HS-27A (cell line): ENCODE measurements at places on chromosomes 11 and 22.

- no peak for DNase-seq
Measured at GRCh38 chr22:24433001-24433827, 5.8 kb downstream of the ADORA2A start.

DNA sequence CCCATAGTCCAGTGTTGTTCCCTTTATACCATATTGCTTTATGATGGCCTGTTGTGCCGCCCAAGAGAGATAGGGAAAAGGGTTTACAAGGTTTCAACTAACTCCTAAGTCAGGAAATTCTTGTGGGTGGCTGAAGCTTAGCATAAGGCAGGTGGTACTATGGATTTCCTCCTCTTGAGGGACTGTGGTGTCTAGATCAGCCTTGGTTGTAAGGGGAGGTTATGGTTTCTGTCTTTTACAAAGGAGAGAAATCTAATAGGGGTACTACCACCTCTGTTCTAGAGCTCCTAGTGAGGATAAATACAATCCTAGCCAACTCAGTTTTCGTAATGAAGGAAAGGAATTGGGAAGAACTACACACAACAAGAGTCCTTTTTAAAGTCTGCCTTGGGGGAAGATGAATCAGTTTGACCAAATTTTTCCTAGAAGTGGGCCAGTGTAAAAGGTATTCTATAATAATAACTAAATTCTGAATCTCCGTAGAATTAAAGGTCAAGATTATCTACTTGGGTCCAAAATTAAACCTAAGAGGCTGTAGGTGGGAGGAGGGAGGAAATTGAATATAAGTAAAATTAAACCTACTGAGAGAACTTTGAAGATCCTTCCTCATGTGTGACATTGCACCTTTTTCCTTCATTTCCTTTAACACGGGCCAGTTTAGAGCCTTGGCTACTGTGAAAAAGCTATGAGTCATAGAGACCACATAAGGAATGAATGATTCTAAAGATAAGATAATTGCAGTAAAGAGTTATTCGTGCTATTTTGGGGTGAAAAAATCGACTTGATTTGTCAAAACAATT is 17.2 kb downstream of the DLAT start:
- no peak for DNase-seq

DNA sequence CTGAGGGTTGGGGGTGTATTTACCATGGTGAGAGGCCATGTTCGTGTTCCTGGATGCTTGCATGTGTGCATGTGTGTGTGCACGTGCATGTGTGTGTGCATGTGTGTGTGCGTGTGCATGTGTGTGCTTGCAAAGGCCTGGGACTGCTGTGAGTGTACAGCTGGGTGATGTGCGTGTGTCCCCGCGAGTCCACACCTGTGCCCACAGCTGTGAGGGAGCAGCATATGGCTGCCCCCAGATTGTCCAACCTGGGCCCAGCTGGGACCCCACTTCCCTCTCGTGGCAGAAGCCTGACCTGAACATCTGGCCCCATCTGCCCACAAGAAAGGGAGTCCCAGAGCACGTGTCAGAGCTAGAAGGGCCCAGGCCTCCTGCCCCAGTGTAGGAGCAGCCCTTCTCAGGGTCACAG is 8.4 kb upstream of the CD248 start:
- no peak for DNase-seq

- no peak for DNase-seq
Measured at GRCh38 chr11:68457898-68458249, 2.7 kb upstream of the PPP6R3 start.

DNA sequence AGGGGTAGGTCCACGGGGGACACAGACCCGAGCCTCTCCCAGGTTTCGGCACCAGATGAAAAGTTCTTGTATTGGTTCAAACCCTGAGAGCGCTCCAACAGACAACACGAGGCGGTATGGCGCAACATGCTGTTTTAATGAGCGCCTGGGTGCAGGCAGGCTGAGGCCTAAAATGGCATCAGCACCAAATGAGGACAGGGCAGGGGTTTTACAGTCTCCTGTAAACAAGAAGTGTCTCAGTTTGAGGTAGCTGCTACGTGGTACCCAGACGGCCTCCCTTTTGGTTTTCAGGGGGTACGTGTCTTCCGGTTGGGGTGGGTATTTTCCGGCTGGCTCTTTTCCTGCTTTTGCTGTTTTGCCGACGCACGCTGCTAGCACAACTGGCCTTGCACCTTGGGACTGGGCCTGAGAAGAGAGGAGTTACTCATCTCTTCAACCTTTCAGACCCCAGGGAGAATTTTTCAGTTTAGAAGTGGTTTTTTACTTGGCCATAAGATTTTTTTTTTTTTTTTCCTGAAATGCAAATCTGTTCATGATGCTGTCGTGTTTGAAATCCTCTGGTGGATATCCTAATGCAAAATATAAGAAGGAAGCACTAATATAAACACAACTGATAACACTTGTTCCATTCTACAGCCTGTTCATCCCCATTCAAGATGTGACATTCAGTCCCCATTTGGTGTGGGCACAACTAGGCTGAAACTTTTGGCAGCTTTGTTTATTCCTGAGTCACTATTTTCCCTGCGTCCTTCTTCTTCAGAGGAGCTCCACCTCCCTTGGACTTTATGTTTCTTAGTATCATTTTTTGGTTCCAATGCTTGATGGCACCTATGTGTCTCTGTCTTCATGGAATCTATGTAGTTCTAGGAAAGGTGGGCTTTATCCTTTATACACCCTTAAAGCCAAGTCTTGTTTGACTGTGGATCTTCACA is 6.5 kb downstream of the PPFIBP2 start:
- DNase-seq, result no peak

DNA sequence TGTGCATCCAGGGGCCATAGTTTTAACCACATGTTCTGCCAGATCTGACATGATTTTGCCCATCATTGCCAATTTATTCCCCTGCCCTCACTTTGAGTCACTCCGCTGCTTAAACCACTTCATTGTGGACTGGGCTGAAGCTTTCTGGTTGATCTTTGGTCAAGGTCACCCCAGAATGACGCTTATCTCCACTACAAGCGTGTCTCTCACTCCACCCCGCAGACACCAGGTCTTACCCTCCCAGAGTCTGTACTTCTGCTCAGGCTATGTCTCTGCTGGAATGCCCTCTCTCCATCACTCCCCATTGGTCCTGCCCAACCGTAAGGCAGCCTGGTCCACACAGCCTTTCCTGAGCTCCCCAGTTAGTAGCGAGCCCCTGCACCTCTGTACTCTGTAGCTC is 170.5 kb upstream of the SYT13 start:
- no peak for DNase-seq

GRCh38 chr11:104467404-104467803 is 303.5 kb upstream of the PDGFD start:
- DNase-seq, result no peak

GRCh38 chr11:67562963-67563704 is 20.5 kb upstream of the GSTP1 start:
- DNase-seq, result no peak

GRCh38 chr11:129061492-129062230 is 119.0 kb upstream of the TP53AIP1 start:
- DNase-seq, result peak; percentile 22

DNA sequence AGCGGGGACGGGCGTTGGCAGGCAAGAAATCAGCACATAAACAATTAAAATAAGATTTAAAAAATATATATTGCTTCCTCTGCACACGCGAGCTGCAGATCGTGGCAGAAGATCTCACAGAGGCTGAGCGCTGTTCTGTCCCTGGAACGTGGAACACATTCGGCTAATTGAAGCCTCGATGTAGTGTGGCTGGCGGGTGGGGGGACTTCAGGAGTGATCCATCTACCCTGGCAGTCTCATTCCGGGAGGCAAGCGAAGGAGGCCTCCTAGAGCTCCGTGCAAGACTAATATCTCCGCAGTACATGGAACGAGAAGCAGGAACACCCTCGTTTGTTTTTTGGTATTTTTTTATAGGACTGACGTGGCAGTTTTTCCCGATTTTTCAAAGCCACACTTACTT is 402.4 kb downstream of the MN1 start:
- DNase-seq, result no peak

- no peak for DNase-seq
Measured at GRCh38 chr11:93432247-93432646, 101.7 kb downstream of the DEUP1 start.

DNA sequence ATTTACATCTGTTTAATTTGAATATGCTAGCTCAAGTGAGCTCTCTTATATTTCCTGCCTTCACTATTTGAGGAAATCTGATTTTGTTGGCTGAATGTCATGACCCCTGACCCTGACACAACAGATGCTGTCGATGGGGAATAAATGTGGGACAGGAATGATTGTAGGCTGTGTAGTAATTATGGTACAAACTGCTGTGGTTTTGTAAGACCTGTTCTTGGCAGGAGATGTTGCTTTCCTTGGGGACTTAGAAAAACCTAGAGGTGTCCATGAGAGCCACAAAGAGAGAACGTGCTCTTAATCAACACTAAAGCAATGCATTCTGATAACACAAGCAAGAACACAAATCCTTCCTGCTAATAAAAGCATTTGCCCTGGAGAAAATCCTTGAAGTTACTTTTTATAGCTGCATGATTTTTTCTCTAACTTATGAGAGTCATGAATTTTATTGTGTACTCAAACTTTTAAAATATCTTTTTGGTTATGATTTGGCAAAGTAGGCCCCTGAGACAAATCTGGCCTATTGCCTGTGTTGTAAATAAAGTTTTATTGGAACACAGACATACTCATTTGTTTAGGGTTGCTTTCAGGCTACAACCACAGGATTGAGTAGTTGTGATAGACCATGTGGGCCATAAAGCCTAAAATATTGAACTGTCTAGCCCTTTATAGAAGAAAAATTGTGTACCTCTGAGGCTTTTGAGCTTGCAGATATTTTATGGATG is 90.2 kb downstream of the DDX10 start:
- no peak for DNase-seq

DNA sequence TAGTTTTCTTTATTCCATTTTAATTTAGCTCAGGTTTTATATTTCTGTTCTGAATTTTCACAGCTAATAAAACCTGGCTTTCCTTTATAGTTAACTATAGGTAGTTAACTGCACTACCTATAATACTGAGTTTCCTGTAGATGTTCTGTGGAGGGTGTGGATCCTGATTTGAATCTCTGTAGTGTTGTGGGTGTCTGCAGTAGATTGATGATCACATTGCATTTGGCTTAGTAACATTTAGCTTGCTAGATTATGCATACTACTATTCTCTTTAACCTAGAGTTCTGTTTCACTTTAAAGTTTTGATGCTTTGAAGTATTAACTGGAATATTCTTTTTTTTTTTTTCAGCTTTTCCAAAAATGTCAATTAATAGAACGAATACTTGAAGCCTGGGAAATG is 110.1 kb downstream of the PPP6R3 start:
- no peak for DNase-seq

DNA sequence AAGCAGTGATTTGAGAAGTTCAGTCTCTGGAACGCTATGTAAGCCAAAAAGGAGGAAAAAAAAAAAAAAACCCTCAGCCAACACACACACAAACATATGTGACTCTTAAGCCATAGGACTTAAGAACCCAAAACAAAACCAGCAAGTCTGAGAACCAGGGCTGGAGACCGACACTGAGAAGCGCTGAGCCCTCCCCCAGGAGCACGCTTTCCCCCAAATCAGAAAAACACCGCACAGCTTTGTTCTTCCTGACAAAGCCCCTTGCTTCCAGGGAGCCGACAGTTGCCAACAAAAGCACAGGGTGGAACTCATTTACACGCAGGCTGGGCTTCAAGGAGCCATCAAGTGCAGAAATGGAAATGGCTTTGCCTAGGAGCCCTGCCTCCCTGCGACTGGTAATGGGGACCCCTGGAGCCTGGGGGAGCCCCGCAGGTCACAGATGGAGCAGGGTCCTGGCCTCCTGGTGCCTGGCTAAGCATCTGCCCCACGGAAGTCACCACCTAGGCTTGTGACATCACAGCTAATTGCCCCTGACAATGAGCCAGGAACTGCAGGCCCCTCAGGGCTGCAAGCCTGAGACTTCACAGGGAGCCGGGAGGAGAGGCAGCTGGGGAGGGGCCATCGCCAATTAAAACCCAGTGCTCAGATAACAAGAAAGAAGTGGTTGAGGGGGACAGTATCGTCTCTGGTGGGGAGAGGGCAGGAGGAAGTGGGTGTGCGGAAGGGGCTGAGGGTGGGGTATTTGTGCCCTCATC is 66.9 kb downstream of the NFAM1 start:
- DNase-seq, result no peak

DNA sequence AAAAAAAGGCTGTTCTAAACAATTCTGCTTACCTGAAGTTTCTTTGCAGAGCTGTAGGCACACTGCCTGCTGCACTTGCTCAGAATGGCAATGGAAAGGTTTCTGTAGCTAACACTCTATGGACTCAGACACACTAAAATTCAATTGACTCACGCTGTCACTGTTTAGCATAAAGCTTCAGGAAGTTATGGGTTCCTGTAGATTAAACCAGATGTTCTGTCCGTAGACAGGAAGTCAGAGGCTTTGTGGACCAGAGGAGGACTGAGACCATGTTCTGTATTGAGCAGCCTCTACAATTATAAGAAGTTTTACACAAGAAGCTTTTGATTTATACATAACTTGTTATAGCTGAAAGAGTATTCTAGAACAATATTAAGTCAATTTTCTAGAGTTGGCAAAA is 70.4 kb downstream of the GLYATL1 start:
- no peak for DNase-seq

DNA sequence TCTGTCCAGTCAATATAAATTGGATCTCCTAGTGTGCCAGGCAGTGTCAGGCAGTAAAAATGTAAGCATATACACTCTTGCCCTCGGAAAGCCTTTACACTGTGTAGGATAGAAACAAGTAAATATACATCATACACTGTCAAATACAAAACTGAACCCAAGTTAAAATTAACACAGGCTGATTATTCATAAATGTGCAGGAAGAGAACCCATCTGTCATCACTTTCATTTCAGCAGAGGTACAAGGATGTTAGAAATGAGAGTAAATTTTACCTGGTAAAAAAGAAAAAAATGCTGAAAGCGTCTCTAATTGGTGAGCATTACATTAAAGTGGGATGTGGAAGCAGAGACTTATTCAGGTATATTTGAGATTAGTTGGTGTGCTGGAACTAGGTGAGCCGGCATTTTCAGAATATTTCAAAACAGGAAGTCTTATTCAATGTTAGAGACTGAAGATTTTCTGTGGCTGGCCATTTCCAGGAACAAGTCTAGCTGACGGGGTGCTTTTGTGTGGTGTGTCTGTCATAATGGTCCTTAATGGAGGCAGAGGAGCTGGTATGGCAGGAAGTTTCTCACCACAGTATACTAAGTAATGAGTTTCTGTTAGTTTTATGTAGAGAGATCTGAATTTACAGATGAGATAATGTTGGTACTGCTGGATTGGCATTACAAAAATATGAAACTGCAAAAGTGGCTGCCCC is 192.6 kb downstream of the CASP12 start:
- DNase-seq, result no peak

- DNase-seq, result no peak
Measured at GRCh38 chr22:45572444-45572843, 69.8 kb downstream of the FBLN1 start.

GRCh38 chr11:71340086-71340606 is 87.8 kb upstream of the SHANK2 start:
- no peak for DNase-seq

- DNase-seq, result no peak
Measured at GRCh38 chr11:72678524-72678923, 4.3 kb upstream of the PDE2A start.
